Fibroblast of the aortic adventitia (primary cell): ENCODE measurements at places on chromosomes 3 and 15. TPM values are rescaled to one million over a fixed set of nuclear protein-coding genes. Genes with fewer than 3 reads are reported as not detected.

- no peak for DNase-seq
Observed at GRCh38 chr3:122767540-122768372, 25.9 kb downstream of the HSPBAP1 start.

DNA sequence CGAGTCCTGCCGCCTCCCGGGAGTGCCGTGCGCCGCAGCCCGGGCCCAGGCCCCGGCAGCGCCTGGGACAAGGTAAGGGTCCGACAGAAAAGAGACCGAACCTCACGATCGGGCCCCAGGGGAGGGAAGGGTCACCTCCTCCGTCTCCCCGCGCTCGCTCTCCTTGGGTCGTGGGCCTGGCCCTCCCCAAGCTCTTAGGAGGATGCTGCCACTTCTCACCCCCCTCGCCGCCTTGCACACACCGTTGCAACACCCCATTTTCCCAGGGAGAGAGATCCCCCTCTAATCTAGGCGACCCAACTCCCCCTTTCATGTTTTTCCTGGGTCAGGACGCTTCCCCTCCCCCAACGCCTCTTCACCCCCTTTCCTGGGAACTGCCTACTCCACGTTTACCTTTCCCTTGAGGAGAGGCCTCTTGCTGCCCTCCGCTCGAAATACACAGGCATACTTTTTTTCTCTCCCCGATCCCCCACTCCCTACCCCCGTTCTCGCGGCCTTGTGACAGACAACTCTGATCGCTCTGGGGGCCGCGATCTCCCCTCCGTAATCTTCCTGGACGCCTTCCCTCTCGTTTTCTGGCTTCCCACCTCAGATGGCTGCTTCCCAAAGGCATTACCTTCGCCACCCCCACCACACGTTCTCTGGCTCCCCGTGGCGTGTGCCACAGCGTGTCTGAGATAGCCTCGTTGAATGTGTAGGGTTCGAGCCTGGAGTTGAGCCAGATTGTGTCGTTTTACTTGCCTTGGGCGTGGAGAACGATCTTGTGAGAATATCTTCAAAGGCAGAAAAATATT is 688 bp downstream of the SETD5 start:
- peak; percentile 57 for DNase-seq

GRCh38 chr3:42497009-42497731 is 5.3 kb upstream of the VIPR1 start:
- DNase-seq, result peak; percentile 72

- no peak for DNase-seq
Observed at GRCh38 chr3:25177041-25177440, 251.0 kb upstream of the RARB start.

Gene AP3B2
- 1.8 and 5.8 TPM in 2 replicates for total RNA-seq

- DNase-seq, result peak; percentile 82
Observed at GRCh38 chr3:28860307-28860706, 420.6 kb upstream of the RBMS3 start.

GRCh38 chr15:45714590-45715488 is 80.0 kb downstream of the SQOR start:
- DNase-seq, result peak; percentile 67

DNA sequence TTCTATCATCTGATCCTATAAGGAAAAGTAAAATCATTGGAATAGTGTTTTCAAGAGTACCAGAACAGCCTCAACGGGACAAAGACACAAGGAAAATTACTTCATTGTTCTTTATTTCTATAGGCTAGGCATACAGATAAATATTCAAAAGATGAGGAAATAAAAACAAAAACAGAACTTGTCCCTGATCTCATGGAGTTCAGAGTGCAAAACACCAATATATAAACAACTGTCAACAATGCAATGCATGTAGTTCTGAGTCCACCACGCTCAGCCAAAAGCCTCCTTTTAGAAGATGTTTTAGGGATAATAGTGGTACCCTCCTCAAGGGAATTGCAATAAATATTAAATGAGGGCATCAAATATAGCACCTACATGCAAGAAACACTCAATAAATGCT is 4.6 kb upstream of the SLC4A7 start:
- no peak for DNase-seq

- no peak for DNase-seq
Observed at GRCh38 chr15:90679959-90680358, 37.2 kb upstream of the BLM start.

Gene PLSCR5
- total RNA-seq, result not detected in 2 replicates

Gene CADPS
- 0.57 and 3.7 TPM in 2 replicates for total RNA-seq

GRCh38 chr3:47339951-47340350 is 40.9 kb upstream of the PTPN23 start:
- DNase-seq, result no peak

Gene SCG5
- 11.7 and 16.7 TPM in 2 replicates for total RNA-seq

Gene CA12
- total RNA-seq, result 21.5 and 174 TPM in 2 replicates

Gene B3GALNT1
- 14.2 and 28.5 TPM in 2 replicates for total RNA-seq

Gene TEX55
- not detected in 2 replicates for total RNA-seq

DNA sequence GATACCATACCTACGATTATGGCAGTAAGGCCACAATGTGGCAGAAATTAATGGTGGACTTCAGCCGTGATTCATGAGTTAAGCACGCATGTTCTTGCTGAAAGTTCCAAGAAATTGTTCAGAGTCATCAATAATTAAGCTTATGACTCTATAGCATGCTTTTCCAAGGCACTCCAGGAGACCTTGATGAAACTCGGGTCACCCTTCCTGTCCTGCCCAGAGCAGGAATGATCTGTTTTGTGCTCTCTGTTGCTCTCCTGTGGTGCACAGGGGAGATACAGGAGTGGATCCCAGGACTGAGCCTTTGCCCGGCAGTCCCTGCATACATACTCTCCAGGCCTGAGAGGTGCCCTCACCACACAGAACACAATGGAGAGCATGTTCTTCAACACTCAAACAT is 141.6 kb upstream of the SLC2A2 start:
- DNase-seq, result peak; percentile 25

GRCh38 chr3:27287052-27287451 is 82.1 kb downstream of the NEK10 start:
- no peak for DNase-seq

DNA sequence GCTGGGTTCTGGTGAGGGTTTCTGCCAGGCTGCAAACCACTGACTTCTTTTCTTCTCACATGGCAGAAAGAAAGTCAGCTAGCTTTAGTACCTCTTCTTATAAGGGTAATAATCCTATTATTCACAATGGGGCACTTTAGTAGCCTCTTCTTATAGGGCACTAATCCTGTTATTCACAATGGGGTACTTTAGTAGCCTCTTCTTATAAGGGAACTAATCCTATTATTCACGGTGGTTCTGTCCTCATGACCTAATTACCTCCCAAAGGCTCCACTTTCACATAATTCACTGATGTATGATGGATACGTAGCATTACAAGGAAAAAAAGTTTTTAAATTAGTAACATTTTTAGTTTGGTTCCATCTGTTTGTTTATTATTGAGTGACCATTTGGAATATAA is 671.3 kb downstream of the NSUN3 start:
- DNase-seq, result no peak

DNA sequence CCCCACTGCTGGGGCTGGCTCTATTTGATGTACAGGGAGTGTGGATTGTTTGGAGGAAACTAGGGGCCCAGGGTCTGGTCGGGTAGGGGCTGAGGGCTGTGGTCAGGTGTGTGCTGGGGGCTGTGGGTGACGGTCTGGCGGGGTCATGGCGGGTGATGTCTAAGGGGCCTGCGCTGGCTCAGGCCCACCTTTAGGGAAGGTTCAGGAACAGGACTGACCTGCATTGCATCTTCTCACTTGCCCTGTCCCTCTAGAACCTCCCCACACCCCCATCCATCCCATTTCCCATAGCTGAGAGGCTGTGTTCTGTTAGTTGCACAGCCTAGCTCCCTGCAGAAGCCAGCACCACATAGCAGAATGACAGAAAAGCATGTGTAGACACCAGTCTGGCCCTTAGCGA is 39.1 kb downstream of the SCN5A start:
- DNase-seq, result no peak

Gene TM6SF1
- total RNA-seq, result 0.18 TPM in 1 of 2 replicates, not detected in the other

DNA sequence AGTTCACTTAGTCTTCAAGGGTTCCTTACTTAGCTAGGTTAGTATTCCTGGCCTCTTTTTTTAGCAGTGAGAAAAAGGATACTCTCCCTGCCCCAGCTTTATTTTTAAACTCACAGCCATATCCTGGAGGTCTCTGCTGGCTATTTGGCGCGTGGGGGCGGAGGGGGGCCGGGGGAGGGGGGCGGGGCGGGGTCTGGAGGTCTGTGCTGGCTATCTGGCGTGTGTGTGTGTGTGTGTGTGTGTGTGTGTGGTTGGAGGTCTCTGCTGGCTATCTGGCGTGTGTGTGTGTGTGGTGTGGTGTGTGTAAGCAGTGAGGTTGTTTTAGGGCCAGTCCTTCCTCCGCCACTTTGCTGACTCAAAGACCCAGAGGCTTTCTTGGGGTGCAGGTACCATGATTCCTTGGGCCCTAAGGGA is 579 bp upstream of the PLAAT1 start:
- no peak for DNase-seq

Gene SEMA3G
- 0.49 TPM in 1 of 2 replicates, not detected in the other for total RNA-seq

- DNase-seq, result peak; percentile 52
Observed at GRCh38 chr3:188649521-188649920, 495.6 kb downstream of the LPP start.

DNA sequence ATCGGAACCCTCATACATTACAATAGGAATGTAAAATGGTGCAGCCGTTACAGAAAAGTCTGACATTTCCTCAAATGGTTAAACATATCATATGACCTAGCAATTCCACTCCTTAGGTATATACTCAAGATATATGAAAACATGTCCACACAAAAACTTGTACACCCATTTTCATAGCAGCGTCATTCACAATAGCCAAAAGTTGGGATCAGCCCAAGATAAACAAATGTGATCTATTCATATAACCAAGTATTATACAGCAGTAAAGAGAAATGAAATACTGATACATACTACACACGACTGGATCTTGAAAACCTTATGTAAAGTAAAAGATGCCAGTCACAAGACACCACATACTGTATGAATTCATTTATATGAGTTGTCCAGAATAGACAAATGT is 102.4 kb downstream of the MSL2 start:
- DNase-seq, result peak; percentile 8

- no peak for DNase-seq
Observed at GRCh38 chr3:123818324-123818920, 65.7 kb downstream of the MYLK start.

DNA sequence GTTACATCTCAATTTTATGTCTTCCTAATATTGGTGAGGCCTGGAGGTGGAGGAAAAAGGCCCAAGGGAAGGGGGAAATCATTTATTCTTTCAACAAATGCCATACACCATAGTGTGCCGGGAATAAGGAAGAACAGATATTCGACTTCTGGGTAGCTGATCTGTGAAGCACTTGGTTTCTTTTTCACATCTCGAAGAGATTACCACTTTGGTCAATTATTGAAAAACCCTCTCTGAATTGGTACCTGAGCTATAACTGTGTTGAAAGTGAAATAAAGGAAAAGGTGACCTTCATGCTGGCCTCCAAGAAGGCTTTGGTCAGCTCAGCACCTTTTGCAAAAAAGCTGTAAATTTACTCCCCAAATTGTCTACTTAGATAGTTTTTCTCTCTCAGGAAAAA is 14.2 kb upstream of the MB21D2 start:
- DNase-seq, result no peak

Gene IL16
- total RNA-seq, result 0.65 and 1.4 TPM in 2 replicates

Gene GRK7
- not detected in 2 replicates for total RNA-seq

DNA sequence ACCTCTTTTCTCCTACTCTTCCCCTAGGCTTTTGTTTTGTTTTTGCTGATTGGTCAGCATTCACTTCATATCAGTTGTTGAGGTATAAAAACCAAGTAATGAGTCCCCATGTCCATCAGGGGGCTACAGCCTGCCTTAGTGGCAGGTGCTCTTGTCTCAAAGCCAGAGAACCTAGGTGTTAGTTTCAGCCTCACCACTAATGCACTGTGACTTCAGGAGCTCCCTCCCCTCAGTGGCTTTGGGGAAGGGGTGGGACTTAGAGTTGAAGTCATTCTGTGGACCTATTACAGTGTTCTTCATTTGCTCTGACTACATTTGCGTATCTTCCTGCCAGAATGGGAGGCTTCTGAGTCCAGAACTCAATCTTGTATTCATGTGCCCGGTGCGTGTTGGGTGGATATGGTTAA is 41.6 kb downstream of the NR2C2 start:
- DNase-seq, result no peak

GRCh38 chr3:150333477-150333876 is 74.6 kb upstream of the TSC22D2 start:
- no peak for DNase-seq

- no peak for DNase-seq
Observed at GRCh38 chr3:128425142-128425845, 41.4 kb downstream of the DNAJB8 start.

Gene SCAANT1
- not detected in 2 replicates for total RNA-seq

DNA sequence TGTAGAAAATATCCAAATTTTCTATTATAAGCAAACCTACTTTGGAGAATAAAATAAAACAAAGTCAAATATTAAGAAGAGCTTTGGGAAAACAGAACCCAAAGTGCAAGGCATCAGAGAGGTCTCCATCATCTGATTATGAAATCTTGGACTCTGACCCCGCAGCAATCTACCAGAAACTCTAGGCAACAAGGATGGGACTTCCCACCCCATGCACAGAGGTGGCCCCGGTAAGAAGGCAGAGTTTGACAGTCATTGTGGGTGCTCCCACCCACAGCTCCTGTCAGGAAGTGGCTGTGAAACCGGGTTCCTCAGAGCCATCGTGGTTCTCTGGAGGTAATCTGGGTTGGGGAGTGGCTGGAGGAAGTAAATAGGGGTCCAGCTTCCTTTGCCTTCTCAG is 37.0 kb upstream of the TJP1 start:
- no peak for DNase-seq

Gene LSM3
- 5.6 and 15.6 TPM in 2 replicates for total RNA-seq

GRCh38 chr3:40173227-40173721 is 136.2 kb upstream of the EIF1B start:
- DNase-seq, result no peak

DNA sequence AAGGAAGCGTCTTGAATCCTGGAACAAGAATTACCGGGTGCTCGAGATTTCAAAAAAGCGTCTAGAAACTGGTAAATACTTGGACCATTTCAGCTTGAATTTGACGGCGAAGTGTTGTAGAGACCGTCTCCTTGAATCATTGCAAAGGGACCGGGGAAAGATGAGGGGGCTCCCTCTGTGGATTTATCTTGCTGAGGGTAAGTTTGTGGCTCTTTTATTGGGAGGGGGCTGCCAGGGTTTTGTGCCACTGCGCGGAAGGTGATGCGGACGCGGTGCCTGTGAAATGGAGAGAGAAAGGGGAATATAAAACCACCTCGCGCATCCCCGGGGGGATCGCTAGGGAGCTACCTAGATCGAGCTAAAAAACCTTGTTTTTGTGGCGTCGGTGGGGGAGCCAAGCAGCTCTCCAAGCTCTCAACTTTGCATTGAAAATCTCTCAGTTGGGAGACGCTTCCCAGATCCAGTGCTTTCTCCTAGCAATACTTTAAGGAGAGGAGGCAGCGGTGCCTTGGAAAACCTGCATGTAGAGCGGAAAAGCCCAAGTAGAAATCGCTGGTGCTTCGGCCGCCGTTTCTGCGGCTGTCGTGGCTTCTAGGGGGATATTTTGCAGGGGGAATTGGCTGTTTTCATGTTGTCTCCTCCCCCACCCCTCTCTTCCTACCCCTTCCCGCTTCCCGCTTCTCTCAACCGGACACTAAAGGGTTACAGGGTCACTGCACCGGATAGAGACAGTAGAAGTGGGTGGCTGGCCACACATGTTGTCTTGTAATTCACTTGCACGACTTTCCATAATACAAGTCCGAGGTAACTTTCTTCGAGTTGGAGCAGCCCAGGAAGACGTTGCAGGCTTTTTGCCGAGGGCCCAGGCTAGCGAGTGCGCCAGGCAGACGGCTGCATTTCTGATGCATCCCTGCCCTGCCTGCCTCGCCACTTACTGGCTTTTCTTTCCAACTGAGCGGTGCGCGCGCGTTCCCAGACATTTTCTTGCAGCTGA is 187.6 kb downstream of the NLGN1 start:
- DNase-seq, result peak; percentile 45
